ENCODE measurements at places on chromosomes 11 and 22. TPM values are rescaled to one million over a fixed set of nuclear protein-coding genes. Genes with fewer than 3 reads are reported as not detected.

- no peaks in the 10 kb centered on the region for H3K27me3 ChIP-seq
- H3K4me1 ChIP-seq, result no peaks in the 10 kb centered on the region
- DNase-seq, result no peak
- no peaks in the 10 kb centered on the region for H3K36me3 ChIP-seq
Measured at GRCh38 chr11:26030399-26030798, 301.5 kb upstream of the ANO3 start.

GRCh38 chr11:69231466-69232018, 62.4 kb upstream of the MYEOV start:
- H3K4me1 ChIP-seq, result no peaks in the 10 kb centered on the region
- no peaks in the 10 kb centered on the region for H3K27me3 ChIP-seq
- H3K4me3 ChIP-seq, result no peak overlapping the region
- no peak for DNase-seq
- no peak overlapping the region for H3K27ac ChIP-seq

DNA sequence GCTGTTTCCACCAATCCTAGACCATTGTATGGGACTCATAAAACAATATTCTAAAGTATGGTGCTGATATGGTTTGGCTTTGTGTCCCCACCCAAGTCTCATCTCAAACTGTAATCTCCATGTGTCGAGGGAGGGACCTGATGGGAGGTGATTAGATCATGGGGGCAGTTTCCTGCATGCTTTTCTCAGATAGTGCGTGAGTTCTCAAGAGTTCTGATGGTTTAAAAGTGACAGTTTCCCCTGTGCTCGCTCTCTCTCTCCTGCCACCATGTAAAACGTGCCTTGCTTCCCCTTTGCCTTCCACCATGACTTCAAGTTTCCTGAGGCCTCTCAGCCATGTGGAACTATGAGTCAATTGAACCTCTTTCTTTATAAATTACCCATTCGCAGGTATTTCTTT, 29.2 kb upstream of the FEZ1 start:
- H3K4me1 ChIP-seq, result no peaks in the 10 kb centered on the region

DNA sequence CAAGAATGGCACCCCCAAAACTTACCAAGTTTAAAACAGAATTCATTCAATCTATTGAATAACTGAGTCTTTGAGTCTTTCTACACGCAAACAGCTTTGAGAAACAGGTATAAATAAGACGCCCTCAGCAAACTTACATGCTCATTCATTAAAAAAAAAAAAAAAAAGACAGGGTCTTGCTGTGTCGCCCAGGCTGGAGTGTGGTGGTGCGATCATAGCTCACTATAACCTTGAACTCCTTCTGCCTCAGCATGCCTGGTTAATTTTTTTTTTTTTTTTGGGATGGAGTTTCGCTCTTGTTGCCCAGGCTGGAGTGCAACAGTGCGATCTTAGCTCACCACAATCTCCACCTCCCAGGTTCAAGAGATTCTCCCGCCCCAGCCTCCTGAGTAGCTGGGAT, 6.1 kb downstream of the PRR14L start:
- no peak for DNase-seq
- H3K4me1 ChIP-seq, result peaks cover 25% of the 10 kb centered on the region
- H3K27ac ChIP-seq, result no peak overlapping the region
- H3K36me3 ChIP-seq, result peaks cover 4% of the 10 kb centered on the region

GRCh38 chr22:19847345-19847632, 7.4 kb downstream of the GNB1L start:
- H3K4me1 ChIP-seq, result peaks cover 67% of the 10 kb centered on the region
- H3K27ac ChIP-seq, result no peak overlapping the region
- DNase-seq, result no peak

KRTAP5-6 gene
- not detected for total RNA-seq

PYGM gene
- total RNA-seq, result 1.9 TPM

XKR3 gene
- not detected for total RNA-seq

ZNRF3 gene
- 13.5 TPM for total RNA-seq

DRG1 gene
- total RNA-seq, result 49.3 TPM

NXPE2 gene
- not detected for total RNA-seq

FGF4 gene
- not detected for total RNA-seq

Measured in upper lobe of left lung (tissue), 6 donors.